ENCODE measurements at places on chromosomes 11 and 22.

- no peak for DNase-seq
Observed at GRCh38 chr11:36578458-36578857, 10.7 kb downstream of the RAG1 start.

DNA sequence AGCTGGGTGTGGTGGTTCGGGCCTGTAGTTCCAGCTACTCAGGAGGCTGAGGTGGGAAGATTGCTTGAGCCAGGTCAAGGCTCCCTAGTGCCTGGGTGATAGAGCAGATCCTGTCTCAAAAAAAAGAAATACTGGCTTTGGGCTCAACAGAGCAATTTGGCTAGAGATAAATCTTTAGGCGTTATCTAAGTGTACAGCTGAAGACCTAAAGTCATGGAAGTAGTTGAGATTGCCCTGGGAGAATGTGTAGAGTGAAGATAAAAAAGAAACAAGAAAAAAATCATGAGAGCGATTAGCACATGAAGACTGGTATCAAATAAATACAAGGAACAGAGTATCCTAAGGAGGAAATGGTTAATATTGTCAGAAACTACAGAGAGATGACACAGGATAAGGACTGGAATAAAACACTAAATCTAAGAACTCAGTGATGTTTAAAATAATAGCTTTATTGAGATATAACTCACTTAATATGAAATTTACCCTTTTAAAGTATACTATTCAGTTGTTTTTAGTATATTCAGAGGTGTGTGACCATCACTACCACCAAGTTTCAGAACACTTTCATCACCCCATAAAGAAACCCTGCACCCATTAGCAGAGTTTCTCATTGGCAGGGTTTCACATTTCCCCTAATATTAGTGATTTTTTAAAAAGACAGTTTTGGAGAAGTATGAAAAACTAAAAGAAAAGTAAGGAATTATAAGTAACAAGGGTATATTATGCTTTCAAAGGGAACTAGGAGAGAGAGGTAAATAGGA lies 20.7 kb downstream of the PIK3C2A start:
- DNase-seq, result no peak

DNA sequence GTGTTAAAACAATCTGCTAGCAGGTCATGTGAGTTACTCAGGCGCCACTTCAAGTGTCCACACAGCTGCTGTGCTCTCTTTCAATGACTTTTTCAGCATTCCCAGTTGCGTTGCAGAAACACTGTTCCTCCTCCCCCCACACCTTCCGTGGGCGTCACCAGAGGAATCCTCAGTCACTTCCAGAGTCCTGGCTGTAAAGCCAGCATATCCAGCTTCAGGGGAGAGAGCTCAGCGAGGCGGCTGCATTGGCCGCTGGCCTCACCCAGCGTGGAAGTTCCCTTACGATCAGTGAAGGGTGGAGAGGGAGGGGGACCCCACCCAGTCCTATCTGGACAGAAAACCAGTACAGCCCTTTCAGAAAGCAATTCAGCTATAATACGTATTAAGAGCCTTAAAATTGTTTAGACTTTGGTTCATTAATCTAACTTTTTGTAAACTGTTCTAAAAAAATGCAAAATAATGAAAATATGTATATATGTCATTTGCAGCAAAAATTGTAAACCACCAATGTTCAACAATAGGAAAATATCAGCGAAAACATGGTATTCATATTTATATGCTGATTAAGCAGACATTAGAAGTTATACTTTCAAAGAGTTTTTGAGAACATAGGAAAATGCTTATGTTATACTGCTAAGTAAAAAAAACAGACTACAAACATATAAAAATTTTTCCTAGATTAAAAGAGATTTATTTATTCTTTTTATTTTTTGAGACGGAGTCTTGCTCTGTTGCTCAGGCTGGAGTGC lies 2.8 kb upstream of the ANO9 start:
- peak; percentile 83 for DNase-seq

- DNase-seq, result no peak
Observed at GRCh38 chr22:44002997-44003396, 21.1 kb upstream of the PARVB start.

- DNase-seq, result no peak
Observed at GRCh38 chr11:48074425-48075181, 94.2 kb downstream of the PTPRJ start.

- no peak for DNase-seq
Observed at GRCh38 chr22:27715106-27715505, 86.5 kb downstream of the MN1 start.

DNA sequence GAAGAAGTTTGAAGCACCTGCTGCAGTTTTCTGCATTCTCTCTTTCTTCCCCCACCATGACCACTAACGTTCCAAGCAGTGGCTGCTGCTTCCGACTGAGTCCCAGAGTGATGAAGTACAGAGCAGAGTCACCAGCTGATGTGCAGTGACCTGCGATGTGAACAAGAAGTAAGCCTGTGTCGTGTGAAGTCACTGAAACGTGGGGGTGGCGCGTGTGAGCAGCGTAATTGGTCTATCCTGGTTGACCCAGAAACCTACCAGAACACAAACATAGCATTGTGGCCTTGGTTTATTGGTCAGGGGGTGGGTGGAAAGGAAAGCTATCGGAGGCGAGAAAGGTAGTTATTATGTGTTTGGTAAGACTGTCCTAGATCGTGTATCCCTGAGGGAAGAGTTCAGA lies 3.5 kb downstream of the KRTAP5-7 start:
- no peak for DNase-seq

DNA sequence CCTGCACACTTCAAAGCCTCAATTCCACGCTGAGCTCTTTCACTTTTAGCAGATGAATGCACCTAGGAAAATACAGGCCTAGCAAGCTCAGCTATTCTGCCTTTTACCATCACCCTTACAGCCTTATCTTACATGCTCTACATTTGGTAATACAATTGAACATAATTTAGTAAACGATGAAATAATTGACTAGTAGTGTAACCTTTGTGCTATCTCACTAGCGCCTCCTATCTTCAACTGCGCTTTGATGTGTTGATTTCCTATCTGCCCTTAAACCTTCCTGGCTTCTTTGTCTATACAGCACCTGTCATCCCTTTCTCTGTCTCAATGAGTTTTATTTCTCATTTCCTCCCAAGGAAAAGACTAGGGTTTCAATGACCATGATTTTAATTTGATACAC lies 149.7 kb downstream of the LRRC4C start:
- no peak for DNase-seq

GRCh38 chr11:76371170-76371569 lies 9.8 kb downstream of the THAP12 start:
- no peak for DNase-seq

DNA sequence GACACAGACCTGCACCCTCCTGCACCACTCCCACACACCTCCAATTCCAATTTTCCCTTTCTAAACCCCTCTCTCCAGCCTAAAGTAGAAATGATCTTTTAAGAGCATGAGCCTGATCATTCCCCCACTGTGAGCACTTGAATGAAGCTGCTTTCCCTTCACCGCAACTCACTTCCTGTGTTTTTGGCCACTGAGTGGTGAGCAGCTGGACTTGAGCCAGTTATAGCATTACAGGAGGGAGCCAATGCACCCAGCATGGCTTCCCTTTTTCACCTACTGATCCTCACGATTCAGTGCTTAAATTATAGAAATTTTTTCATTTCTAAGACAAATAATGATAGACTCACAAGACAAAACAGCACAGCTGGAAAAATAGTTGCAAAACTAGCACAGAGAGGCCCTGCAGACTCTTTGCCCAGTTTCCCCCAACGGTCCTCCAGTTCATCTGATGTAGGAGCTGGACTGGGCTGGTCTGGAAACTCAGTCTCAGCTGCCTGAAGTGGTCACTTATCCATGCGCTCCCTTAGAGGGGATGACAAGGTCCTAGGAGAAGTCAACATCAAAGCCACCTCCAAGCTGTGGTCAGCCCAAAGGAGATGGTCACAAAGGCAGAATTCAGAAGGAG lies 9.7 kb upstream of the APOL4 start:
- peak; percentile 39 for DNase-seq

GRCh38 chr11:86713552-86713951 lies 41.1 kb upstream of the ME3 start:
- DNase-seq, result no peak

- no peak for DNase-seq
Observed at GRCh38 chr11:2803186-2804091, 82.1 kb downstream of the CDKN1C start.

GRCh38 chr11:35981581-35981980 lies 37.7 kb downstream of the LDLRAD3 start:
- no peak for DNase-seq

GRCh38 chr11:134684576-134684975 lies 272.5 kb upstream of the B3GAT1 start:
- DNase-seq, result no peak

DNA sequence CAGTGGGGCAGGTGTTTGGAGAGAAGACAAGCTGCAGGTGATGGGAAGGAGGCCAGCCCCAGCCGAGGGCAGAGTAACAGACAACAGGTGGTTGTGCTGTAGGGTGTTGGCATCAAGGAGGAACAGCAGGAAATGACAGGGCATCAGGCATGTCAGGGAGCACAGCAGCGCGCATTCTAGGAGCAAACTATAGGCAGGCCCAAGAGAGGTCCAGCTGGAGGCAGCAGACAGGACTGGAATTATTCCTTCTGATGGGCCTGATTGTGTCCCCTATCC lies 13.6 kb downstream of the ADM start:
- peak; percentile 79 for DNase-seq

GRCh38 chr11:45676522-45677095 lies 11.2 kb upstream of the CHST1 start:
- DNase-seq, result no peak
